ENCODE measurements at places on chromosomes 7 and 10.

DNA sequence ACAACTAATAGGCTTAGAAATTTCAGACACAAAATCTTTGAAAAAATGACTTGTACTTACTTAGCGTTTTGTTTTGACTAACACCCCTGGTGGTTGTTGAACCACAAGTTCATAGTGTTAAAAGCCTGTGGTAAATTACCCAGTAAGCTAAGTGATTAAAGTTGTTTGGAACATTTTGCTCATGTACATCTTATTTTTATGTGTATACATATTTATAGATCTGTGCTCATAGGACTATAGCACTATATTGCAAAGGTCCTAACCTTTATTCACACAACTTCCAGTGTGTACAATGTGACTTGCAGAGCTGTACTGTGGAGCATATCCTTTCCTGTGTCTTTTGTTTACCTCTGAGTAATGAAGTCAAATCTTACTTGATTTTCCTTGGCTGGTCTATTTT, 79.6 kb downstream of the BMPR1A start:
- no peak for DNase-seq

GRCh38 chr10:10551596-10552301, 465.9 kb upstream of the CELF2 start:
- DNase-seq: no peak

DNA sequence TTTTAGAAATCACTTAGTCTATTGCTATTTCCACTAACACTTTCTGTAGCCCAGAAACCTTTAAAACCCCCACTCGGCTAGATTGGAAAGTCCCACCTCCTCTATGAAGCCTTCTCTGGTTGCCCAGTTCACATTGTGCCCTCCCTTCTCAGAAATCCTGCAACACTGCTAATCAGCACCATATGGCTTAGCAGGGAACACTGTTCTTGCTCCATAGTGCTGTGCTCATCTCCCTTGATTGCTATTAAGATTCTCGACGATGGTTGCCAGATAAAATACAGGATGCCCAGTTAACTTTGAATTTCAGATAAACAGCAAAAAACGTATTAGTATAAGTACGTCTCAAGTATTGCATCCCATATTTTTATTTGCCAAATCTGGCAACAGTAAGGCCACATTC, 40.1 kb upstream of the XPNPEP1 start:
- no peak for DNase-seq

GRCh38 chr7:149635561-149636329, 137.6 kb downstream of the ZNF467 start:
- no peak for DNase-seq

DNA sequence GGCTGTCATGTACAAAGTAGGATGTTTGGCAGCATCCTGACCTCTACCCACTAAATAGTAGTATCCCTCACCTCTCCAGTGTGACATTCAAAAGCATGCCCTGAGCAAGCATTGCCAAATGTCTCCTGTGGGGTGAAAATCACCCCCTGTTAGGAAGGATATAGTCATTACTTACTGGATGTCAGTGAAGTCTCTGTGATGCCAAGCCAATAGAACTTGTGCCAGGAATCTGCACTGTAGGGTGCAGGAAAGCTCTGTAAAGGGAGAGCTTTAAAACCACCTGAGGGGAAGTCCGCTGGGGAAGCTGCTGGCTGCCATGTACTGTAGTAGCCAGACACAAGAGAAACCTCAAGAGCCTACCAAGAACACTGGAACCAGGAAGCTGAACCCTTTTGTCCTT, 170.7 kb upstream of the DKK1 start:
- DNase-seq: no peak

- no peak for DNase-seq
Measured at GRCh38 chr10:131437556-131438475, 126.3 kb upstream of the TCERG1L start.

GRCh38 chr7:112987171-112987570, 99.5 kb downstream of the GPR85 start:
- DNase-seq: no peak

DNA sequence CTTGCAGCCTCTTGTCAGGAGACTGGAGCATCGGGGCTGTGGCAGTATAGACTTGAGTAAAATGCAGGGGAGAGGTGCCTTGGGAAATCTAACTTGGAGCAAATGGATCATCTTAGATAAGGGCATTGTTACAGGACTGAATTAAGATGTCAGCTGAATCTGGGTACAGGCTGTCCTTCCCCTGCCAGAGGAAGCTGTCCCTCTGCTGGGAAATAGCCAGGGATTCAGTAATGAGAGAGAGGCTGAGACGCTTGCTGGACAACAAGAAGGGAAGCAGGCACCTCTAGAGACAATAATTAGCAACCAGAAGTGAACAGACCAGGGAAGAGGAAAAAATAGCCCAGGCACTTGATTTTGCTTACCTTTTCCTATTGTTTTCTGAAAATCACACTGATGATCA, 20.7 kb upstream of the RAPGEF5 start:
- no peak for DNase-seq

DNA sequence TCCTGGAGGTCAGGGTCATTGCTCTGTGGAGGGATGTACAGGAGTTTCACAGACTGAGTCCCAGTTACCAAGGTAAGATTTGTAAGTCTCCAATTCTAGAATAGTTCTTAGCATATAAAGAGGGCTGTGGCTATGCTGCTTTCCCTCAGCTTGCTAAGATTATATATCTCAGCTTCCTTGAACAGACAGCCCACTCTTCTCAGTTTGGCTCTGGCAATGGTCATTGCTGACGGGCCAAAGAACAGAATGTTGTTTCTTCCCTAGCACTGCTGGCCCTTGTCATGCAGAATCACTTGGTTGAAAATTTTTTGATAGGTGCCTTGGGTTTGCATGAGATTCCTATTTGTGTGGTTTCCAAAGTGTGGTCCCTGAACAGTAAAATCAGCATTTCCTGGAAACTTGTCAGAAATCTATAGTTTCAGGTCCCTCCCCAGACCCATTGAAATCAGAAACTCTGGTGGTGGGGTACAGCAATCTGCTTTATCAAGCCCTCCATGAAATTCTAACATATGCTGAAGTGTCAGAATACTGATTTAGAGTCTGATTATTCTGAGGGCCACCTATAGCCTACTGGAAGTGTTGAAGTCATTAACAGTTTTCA, 38.2 kb downstream of the NRBF2 start:
- DNase-seq: no peak

- no peak for DNase-seq
Measured at GRCh38 chr10:78284381-78284780, 250.7 kb downstream of the RPS24 start.

DNA sequence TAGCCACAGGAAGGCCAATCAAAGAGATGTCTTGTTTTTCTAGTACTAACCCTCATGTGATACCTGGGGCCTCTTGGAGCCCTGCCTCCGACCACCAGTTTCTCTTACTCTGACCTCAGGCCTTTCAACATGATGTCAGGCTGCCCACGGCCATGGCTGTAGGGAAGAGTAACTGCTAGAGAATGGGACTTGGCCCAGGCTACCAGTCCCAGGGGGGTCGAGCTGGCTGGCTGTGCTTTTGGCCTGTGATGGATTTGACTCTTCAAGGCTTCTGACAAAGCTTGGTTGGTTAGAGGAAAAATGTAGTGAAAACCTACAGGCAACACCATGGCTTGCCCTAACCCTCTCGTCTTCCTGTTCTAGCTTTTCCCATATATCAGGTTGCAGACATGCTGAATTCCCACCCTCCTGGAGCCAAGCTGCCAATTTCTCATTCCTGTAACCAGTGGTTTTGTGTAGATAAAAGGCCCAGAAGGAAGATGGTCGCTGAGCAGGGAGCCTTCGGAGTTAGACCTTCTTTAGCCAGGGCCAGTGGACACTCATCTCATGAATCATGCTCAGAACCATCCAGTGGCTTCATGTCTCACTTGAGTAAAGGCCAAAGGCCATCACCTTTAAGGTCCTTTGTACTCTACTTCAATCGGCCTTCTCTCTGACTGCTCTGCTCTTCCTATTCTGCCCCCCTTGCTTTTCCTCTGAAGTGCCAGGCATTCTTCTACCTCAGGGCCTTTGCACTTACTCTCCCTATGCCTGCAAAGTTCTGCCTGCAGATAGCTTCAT, 19.7 kb downstream of the SUFU start:
- DNase-seq: no peak

DNA sequence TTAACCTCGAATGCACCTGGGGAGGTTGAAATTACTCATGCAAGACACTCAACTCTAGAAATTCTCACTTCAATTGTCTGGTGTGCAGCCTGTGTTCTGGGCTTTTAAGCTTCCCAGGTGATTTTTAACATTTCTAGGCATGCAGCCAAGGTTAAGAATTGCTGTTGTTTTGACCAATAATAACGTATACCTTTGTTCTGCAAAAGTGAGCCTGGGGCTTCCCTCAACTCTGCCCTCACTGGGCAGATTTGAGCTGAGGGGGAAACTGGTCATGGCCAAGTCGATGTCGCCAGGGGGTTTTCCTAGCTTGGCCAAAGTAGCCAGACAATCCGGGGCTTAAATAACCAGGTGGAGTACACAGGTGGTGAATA, 568 bp downstream of the PRSS2 start:
- DNase-seq: no peak

DNA sequence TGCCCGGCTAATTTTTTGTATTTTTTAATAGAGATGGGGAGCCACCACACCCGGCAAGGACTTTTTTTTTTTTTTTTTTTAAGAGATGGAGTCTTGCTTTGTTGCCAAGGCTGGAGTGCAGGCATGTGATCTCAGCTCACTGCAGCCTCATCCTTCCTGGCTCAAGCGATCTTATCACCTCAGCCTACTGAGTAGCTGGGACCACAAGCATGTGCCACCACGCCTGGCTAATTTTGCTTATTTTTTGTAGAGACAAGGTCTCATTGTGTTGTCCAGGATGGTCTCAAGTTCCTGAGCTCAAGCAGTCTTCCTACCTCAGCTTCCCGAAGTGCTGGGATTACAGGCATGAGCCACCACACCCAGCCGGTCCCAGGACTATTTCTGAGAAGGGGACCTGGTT, 9.3 kb upstream of the MCU start:
- DNase-seq: peak; percentile 28

DNA sequence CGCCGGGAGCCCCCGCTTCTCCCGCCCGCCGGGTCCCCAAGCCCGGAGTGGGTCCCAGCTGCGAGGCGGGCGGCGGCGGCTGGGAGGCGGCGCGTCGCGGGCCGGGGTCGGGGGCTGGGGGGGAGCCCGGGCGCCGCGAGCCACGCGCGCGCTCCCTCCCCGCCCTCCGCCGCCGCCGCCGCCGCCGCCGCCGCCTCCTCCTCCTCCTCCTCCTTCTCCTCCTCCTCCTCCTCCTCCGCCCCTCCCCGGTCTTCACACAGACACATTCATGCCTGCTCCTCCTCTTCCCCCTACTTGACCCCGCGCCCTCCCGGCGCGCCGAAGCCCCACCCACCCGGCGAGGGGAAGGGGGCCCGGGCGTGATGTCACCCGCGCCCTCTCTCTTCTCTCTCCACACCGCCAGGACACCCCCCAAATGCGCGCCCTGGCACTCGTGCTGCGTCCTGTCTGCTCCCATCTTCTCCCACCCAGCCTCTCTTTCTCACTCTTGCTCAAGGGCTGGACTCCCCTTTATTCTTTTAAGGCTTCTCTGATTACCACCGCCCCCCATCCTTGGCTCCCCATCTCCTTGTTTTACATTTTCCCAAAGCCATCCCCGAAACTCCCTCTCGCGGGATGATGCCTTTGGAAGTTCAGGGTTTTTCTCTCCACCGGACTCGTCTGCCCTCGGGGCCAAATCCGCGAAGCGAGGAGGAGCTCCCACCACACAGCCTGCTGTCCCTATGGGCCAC, 967 bp upstream of the GLI3 start:
- no peak for DNase-seq

DNA sequence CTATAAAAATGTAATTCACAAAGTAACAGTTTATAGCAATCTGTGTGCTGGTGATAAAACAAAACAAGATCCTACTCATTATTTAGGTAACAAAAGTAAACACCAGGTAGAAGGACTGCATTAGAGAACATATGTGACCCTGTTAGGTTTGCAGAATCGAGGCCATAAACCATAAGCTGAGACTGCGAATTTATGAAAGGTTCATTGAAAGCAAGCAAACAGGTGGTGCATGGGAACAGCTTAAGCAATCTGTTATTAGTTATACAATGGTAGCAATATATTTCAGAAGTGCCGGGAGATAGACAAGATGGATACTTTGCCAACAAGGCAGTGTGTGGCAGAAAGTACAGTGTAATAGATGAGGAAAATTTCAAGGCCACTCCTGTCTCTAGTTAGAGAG, 23.5 kb upstream of the FAM133B start:
- no peak for DNase-seq

DNA sequence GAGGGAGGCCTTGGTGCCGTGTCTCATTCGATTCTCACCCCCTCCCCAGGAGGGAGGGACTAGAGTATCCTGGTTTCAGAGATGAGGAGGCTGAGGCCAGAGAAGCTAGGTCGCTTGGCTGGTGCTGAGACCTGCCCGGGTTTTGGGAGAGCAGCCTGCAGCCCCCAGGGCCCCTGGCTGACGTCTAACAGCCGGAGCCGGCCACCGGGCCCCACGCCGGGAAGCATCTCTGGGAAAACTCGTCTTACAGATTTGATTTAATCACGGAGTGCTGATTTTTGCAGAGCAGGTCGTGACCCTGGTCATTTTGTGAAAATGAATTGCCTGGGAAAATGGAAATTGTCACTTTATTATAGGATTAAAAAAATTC, 97.5 kb downstream of the MICALL2 start:
- DNase-seq: no peak

GRCh38 chr7:98907570-98907969, 29.2 kb downstream of the TRRAP start:
- no peak for DNase-seq

DNA sequence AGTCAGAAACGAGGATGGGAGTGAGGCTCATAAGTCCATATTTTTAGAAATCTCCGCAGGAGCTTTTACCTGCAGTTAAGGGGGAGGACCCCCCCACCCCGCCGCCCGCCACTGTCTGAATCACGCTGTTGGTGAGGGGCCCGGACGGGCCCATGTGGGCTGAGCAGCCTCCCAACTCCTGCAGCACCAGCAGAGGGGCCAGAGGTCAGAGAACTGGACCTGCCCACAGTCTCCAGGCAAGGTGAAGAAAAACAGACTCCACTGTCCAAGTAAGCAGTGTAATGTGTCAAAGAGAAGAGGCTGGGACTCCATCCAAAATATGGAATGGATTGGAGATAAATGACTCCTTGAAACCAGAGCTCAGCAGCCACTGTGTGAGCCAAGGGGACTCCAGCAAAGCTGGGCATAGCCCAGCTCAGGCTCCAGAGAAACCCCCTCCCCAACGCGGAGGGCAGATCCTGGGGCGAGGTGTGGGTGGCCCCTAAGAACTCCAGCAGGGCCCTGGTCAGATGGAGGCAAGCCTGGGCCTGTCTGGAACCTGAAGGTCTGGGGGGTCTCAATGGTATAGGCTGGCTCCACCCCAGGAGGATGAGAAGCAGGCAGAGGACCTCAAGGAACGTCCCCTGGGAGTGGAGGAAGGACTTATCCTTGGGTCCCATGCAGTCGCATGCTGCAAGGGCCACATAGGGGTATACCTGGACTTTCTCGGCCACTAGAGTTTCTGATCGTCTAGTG, 128.5 kb upstream of the TNS3 start:
- no peak for DNase-seq

- no peak for DNase-seq
Measured at GRCh38 chr7:44681645-44682044, 67.0 kb upstream of the ZMIZ2 start.

DNA sequence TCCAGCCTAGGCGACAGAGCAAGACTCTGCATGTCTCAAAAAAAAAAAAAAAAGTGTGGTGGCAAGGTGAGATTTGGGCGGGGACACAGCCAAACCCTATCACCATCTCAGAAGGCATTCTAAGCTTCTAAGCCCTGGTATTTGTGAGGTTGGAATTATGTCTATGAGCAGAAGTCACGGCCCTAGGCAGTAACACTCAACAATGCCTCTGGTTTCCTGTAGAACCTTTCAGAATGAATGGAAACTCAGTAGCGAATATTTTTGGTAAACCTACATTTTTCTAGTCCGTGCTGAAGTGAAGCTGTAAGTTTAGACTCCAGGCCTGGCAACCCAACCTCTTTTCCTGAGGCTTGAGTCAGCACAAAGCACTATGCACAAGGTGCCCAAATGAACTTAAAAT, 88.3 kb downstream of the FAM107B start:
- DNase-seq: no peak

Data from kidney glomerular epithelial cell (primary cell).